ENCODE measurements at places on chromosomes 2 and 18.
A peak's percentile ranks its signal among the peaks of the same experiment; 100 is the strongest.

GRCh38 chr2:161570424-161571050 lies 53.7 kb upstream of the SLC4A10 start:
- DNase-seq: no peak

DNA sequence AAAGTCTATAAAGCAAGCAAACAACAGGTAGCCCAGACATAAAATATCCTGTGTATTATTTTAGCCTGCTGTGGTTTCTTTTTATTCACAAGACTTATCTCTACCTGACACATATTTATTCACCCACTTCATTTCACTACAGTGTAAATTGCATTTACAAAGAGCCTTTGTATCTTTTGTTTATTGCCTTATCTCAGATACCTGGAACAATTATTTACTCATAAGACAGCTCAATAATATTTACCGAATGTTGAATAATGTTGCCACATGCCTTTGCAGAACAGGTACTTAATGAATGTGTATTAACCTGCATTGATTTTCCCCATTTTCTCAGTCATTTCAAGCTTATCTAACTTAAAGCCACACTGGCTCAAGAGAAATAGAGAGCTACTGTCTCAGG lies 603.6 kb downstream of the FBXO15 start:
- DNase-seq: no peak

DNA sequence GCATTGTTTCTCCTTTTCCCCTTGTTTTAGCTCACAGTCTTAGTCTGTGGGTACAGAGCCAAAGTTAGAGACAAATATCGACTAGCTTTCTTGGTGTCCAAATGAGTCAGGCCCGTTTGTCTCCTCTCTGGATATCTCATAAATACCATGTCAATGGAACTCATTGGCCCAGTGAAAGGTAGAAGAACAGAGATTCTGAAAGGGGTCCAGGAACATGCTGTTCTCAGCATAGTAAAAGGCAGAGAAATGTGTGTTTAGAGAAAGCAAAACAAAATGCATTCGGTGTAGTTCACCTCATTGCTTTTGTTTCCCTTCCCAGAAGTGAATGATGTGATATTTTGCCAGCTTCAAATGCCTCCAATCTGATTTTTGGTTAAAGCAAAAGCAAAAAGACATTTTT lies 238.6 kb upstream of the SLC8A1 start:
- no peak for DNase-seq

DNA sequence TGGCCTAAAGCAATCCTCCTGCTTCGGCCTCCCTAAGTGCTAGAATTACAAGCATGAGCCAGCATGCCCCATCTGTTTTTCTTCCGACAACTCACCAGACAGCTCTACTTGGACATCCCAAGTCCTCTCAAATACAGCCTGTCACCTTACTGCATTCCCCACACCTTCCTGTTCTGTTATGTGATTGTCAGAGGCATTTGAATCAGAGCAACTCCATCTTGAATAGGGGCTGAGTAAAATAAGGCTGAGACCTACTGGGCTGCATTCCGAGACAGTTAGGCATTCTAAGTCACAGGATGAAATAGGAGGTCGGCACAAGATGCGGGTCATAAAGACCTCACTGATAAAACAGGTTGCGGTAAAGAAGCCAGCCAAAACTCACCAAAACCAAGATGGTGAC lies 17.3 kb downstream of the ACVR1 start:
- no peak for DNase-seq

DNA sequence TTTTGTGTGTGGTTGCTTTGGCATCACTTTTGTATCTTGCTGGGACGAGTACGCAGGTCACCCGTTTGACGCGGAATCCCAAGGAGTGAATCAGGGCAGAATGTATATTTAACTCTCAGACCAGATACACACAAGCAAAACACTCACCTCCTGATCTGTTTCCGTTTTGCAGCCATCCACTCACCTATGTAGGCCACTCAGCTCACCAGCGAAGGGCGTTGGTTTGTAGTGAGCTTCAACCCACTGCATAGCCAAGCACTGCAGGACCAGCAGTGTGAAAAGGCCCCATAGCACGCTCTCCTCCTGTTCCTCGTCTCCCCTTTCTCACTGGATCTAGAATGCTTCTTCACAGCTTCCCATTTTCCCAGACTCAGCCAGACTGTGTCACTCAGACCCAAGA lies 58.3 kb downstream of the ZNF532 start:
- DNase-seq: no peak

DNA sequence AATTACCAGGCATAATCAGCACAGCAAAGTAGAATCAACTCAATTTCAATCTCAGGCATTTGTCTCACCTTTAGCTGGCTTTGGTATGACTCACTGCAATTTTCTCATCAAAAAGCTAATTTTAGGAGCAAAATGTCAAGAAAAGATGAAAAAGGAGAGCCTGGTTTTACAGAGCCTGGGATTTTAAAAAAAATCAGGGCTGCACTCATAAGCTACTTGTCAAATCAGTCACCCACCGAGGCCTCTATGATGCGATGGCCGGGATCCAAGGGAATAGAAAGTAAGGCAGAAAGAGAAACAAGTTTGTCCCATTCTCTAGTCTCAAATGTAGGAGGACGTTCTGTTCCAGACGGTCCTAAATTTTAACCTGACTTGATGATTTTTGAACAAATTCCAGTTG lies 170.9 kb downstream of the SOCS6 start:
- no peak for DNase-seq

DNA sequence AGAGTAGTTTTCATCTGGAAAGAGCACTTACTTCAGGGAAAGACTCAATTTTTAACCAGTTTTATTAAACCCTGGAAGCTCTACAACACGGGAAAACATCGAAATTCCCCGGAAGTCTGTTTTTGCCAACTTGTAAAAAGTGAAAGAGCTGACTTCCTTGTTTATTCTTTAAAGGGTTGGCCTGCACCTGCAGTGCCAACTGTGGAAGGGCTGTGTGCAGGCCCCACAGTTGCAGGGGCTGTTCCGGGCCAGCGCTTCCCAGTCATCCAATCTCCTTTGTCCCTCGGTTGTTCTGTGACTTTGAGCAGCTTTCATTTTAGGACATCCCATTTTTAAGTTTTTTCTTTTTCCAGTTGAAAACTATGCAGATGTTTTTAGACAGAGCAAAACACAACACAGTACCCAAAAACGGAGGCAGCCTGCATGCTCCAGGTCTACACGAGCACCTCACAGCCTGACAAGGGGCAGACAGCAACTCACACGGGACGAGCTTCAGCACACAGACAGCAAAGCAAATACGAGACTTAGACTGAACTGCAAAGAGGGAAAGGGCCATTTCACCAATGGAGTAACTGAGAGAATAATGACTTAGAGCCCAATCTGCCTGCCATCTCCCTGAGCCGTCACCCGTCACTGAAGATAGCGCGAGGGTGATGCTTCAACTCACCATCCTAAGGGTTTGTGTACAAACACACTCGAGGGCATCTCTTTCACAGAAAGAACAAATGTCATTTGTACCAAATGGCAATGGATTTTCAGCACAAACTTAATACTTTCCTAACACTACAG lies 70.6 kb downstream of the EMILIN2 start:
- DNase-seq: no peak

GRCh38 chr2:230319211-230319862 lies 7.7 kb upstream of the SP140L start:
- peak; percentile 77 for DNase-seq

- no peak for DNase-seq
Observed at GRCh38 chr2:169047256-169048250, 16.4 kb upstream of the ABCB11 start.

GRCh38 chr2:211498551-211499205 lies 942.3 kb downstream of the CPS1 start:
- DNase-seq: no peak

DNA sequence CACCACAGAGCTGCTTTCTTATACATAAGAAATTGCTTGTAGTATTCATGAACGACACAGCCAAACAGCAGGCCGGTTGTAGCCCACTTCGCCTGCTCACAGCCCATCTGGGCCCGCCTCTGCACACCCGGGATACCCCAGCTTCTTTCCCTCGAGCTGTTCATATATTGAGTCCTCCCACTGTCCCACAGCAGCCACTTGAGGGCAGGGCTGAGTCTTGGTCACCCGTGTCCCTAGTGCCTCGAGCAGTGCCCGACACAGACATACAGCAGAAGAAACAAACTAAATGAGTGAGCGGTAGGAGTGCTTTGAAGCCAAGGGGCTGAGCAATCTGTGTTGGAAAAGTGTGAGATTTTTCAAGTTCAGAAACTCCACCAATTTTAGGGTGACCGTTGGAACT lies 251.4 kb downstream of the KLHL29 start:
- DNase-seq: no peak

- no peak for DNase-seq
Observed at GRCh38 chr2:172613040-172613439, 57.1 kb downstream of the PDK1 start.

GRCh38 chr2:174673876-174674275 lies 76.3 kb upstream of the WIPF1 start:
- DNase-seq: no peak

DNA sequence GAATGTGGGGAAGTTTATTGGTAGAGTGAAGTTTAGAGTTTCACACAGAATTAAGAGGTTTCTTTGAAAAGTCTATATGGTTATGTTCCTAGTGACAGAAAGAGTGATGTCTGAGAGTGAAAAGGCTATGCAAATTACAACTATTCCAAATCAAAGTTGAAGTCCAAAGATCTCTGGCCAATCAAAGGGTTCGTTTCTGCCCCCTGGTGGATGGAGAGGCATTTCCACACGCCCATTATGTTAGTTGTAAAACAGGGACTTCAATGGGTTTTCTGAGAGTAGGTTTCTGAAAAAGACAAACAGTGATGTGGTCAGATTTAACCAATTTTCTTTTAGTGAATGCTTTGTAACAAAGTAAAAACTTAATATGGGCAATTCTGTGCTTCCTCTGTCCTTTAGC lies 441.5 kb upstream of the POU3F3 start:
- no peak for DNase-seq
